ENCODE measurements at places on chromosomes 5 and 9.

DNA sequence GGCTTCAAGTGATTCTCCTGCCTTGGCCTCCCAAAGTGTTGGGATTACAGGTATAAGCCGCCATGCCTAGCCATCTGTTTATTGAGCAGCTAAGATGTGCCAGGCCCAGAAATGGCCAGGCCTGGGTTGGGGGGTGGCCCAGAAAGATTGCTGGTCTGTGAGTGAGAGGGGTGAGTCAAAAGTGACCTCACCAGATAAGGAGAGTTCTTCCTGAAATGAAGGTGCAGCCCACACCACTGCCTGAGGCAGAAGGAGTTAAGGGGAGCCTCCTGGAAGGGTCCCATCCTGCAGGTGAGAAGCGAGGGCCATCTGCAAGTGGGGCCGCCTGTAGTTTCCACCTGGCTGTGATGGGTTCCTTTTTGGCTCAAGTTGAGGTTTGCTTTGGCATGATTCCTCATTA lies 96.9 kb upstream of the KLF4 start:
- no peak for DNase-seq

- DNase-seq = no peak
Observed at GRCh38 chr9:15276328-15276938, 30.6 kb downstream of the TTC39B start.

DNA sequence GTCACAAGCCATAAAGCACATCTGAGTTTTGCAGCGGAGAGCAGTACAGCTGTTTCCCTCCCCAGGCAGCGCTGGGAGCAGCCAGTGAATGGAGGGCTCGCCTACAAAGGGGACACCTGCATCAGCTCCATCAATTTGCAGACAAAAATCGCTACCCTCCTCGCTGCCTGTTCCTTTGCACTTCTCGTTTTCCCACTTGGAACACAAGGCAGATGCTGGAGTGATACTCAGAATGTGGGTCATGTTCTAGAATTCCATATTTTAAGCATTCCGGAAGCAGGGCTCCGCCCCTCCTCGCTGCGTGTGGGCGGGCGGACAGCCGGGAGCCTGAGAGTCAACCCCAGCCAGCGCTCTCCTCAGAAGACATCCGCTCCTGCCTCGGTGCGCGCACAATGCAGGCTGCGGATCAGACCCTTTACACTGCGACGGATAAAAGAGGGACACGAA lies 92.1 kb downstream of the LMNB1 start:
- peak; percentile 30 for DNase-seq

- no peak for DNase-seq
Observed at GRCh38 chr5:161547738-161548486, 1.4 kb upstream of the GABRB2 start.

- DNase-seq = no peak
Observed at GRCh38 chr9:116471093-116471906, 215.8 kb upstream of the TRIM32 start.

- DNase-seq = no peak
Observed at GRCh38 chr9:16925426-16925825, 55.0 kb upstream of the BNC2 start.

GRCh38 chr9:35547889-35548418 lies 57.1 kb upstream of the TESK1 start:
- DNase-seq = no peak

DNA sequence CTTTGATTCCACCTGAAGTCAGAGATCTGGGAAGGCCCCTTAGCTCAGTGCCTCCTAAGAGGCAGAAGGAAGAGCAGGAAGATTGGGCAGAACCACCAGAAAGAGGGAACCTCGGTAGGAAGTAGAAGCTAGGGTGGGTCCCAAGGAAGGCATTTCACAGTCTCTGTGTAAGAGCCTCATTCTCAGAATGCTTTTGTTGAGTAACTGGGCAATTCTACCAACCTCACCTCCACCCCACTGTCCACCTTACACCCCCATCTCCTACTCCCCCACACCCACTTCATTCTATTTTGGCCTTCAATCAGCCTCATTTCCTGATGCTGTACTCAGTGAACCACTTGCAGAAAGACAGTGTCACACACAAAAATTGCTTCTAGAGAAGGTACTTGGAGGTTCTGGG lies 3.5 kb downstream of the HBEGF start:
- peak; percentile 30 for DNase-seq

DNA sequence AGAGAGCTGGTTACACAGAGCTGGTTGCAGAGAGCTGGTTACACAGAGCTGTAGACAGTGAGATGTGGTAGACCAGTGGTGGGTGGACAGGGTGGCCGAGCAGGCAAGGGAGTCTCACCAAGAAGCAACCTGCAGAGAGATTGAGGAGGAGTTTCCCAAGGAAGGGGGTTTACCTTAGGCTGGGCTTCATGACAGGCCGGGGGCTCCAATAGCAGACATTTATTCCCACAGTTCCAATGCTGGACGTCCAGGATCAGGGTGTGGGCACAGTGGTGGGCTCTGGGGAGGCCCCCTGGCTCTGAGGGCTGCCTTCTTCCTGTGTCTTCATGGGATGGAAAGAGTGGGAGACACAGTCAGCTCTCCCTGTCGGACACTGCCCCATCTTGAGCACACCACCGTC lies 386.9 kb upstream of the IRX4 start:
- no peak for DNase-seq

- no peak for DNase-seq
Observed at GRCh38 chr9:99472240-99472915, 250.3 kb downstream of the SEC61B start.

- DNase-seq = no peak
Observed at GRCh38 chr5:65326922-65327321, 154.8 kb downstream of the ADAMTS6 start.

GRCh38 chr5:6377582-6377904 lies 804 bp downstream of the MED10 start:
- DNase-seq = no peak

GRCh38 chr5:13218518-13218917 lies 726.0 kb downstream of the DNAH5 start:
- no peak for DNase-seq

DNA sequence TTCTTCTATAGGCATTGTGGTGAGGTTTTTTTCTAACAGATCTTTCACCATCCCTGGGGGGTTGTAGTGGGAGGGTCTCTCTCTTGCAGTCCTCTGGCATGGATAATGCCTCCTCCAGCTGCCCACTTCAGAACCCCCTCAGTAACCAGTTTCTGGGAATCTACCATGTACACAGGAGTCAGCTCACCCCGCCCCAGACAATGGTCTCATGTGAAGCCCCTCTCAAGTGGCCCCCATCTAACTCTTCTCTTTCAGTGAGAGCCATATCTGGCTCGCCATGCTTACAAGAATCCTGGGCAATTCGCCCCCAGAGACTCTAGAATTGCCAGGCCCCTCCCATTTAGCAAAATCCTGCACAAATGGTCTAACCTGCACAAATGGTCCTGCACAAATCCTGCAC lies 144.4 kb upstream of the FSTL4 start:
- DNase-seq = no peak

DNA sequence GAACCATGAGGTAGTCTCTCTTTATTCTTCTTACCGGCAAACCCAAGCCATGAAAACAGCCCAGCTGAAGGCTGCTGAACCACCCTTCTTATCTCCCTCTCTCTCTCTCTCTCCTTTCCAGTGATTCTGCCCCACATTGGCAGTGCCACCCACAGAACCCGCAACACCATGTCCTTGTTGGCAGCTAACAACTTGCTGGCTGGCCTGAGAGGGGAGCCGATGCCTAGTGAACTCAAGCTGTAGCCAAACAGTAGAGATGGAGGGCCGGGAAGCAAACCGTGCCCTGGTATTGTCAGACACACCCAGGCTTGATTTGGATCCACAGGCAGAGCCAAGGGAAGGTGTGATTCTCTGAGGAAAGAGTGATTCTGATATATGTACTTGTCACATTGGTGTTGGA lies 14.0 kb downstream of the GRHPR start:
- DNase-seq = no peak

- no peak for DNase-seq
Observed at GRCh38 chr5:16666883-16667398, 50.1 kb upstream of the RETREG1 start.

DNA sequence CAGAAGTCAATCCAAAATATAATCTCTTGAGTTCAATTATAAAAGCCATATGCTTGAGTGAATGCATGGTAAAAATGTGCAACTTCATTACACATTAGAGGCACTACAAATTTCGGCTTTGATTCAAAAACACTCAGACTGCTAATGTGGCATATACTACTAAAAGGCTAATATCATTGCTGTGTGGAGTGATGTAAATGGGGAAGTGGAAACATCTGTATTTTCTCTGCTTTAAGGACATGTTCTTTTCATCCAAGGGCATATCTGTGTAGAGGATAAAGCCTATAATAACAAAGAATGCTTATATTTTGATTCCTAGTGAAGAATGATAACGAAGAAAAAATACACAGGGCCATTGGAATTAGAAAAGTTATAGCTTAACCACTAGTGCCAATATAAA lies 643.9 kb upstream of the ZNF608 start:
- DNase-seq = no peak

DNA sequence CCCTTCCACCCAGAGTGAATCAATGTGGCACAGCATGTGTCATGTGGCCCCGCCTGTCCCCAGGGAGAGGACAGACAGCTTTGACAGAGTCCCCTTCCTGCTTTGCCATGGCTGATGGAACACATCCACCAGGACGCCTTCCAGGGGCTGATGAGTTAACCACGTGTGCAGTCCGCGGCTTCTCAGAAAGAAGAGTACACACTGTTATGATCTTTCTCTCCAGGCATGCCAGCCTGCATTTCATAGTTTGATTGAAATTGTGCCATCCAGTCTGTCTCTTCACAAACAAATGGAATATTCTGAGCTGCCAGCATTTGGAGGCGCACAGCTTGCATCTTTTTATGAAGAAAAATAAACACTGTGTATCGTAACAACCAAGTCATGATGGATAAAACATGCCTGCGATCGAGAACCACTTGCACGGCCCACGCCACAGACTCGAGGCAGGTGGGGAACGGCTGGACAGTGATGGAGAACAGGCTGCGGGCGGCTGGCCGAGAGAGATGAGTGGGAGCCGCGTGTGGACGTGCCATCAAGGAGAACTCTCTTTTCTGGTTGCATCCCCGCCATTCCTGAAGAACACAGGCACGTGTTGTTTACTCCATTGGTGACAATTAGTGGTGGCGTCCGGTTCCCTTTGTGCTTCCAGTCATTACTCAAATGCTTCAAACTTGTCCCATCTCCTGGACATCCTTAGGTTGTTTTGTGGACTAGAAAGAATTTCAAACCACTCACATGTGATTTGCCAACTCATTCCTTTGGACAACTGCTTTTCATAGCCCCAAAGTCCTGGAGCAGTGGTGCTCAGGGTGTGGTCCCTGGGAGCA lies 220.2 kb downstream of the AGTPBP1 start:
- no peak for DNase-seq

DNA sequence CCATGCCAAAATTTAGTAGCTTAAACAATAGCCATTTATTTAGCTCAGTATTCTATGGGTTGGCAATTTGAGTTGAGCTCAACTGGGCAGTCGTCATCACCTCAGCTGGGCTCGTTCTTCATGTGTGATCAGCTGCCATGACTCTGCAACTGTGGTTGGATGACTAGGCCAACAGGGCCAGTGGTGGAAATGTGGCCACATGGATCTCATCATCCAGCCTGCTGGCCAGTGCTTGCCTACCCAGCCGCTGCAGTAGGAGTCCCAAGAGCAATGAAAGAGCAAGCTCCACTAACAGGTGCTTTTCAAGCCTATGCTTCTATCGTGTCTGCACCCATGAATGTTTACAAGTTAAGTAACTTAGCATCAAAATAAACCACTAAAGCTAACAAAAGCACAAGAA lies 158.0 kb downstream of the ATPSCKMT start:
- DNase-seq = no peak

DNA sequence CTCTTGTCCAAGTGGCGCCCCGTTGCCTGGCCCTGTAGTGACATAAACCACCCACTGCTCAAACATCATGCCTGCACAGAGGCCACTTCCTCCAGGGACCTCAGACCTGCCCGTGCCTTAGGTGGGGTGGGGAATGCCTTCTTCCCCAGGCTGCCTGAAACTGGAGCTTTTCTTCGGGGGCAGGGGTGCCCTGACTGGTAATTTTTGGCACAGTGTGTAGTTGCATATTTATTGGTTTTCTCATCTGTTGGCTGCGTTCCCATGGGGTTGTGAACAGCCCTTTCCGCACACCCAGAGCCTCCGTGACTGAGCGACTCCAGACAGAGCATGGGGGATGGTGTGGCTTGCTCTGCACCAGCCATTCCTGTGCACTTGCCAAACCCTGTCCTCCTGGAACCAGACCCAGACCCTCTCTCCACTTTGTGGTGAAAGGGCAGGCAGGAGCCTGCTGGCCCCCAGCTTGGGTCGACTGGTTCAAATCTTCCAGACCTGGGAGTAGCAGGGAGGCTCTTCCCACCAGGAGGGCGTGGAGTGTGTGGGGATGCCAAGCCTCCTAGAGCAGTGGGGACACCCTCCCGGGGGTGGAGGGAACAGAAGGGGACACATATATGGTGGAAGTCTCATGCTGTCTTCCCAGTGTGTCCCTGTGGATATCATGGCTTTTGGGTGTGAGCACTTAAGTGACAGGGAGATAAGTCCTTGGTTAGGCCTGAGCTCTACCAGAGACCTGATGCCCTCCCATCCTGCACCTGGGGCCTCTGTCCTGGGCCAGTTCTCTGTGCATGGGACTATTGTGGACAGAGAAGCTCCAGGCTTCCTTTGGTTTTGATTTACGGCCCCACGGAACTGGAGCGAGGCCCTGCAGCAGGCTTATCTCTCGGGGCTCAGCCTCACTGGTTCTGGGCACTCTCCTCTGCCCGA lies 39.6 kb downstream of the WNK2 start:
- DNase-seq = no peak

- no peak for DNase-seq
Observed at GRCh38 chr5:54230936-54231685, 79.3 kb downstream of the ARL15 start.

- DNase-seq = no peak
Observed at GRCh38 chr5:181170996-181171395, 23.6 kb downstream of the OR2V2 start.

GRCh38 chr5:93117751-93118531 lies 463.1 kb downstream of the NR2F1-AS1 start:
- DNase-seq = no peak

DNA sequence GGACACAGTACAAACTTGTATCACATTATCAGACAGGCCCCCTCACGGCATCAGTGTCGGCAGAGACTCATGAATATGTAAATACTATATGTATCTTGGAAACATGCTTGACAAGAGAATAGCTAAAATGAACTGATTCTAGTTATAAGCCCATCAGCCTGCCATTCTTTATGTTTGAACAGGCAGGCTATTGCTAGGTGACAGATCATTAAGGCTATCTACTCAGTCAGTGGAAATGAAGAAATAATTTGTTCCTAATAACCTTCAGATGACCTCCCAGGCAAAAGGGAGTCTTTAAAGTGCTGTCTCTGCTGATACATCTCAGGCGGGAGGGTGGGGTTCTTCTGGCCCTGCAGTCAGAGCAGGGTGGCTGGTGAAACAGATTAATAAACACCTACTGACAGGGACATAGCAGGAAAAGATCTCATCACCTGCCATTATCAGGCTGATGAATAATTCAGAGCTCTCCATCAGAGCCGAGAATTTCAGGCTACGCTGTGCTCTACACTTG lies 394.2 kb downstream of the RASEF start:
- no peak for DNase-seq
